ENCODE measurements at places on chromosomes 16 and 17.

- no peak for DNase-seq
Observed at GRCh38 chr17:80683625-80684104, 139.0 kb downstream of the RPTOR start.

GRCh38 chr17:28118362-28118761 is 75.9 kb downstream of the NLK start:
- no peak for DNase-seq

DNA sequence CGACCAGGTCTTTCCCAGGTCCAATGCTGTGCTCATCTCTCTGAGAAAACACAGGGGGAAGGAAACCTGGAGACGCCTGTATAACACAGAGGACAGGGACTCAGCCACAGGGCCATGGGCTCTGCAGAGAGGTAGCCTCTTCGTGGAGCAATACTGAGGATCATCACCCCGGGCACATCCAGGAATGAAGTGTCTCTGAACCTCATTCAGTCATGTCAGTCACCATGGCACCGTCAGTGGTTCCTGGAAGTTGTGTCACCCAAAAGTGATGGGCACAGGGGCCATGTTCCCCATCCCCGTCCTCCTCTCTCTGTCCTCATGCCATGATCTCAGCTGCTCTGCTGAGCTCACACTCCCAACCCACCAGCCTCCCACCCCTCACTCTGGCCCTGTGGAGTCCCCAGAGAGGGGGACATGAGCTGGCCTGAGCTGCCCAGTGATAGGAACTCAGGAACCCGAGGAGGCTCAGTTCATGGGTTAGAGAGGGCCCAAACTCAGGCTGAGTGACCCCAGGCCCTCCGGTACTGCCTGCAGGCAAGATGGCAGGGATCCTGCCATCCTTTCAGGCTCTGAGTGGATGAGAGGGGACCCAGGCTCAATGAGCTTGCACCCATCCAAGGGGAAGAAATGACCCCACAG is 53.4 kb downstream of the PITPNM3 start:
- no peak for DNase-seq

GRCh38 chr17:30831257-30831656 is 509 bp upstream of the ATAD5 start:
- peak; percentile 20 for DNase-seq

DNA sequence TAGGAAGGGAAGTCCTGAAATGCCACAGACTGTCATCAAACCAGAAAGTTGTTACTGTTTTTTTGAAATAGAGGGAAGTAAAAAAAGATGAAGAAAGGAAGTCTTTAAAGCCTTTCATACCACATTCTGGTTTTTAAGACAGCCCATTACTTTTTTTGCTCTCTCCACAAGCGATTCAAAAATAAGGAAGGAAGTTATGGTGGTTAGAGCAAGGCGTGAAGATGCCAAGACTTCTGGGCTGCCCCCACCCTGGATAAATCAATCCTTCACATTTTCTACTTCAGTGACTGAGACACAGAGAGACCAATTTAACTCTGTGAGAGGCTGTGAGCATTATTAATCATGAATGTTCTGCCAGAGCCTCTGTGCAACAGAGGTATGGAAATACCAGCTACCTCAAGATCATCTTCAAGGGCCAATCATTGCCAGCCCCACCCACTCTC is 82.3 kb upstream of the BCAR1 start:
- DNase-seq, result no peak
